ENCODE measurements at places on chromosomes 1 and 21. TPM values are rescaled to one million over a fixed set of nuclear protein-coding genes. Genes with fewer than 3 reads are reported as not detected.

GRCh38 chr21:44940116-44940631 lies 345 bp downstream of the SLX9 start:
- DNase-seq = no peak

The UTS2 gene
- total RNA-seq = not detected

- DNase-seq = no peak
Measured at GRCh38 chr1:9606948-9607347, 18.2 kb downstream of the TMEM201 start.

DNA sequence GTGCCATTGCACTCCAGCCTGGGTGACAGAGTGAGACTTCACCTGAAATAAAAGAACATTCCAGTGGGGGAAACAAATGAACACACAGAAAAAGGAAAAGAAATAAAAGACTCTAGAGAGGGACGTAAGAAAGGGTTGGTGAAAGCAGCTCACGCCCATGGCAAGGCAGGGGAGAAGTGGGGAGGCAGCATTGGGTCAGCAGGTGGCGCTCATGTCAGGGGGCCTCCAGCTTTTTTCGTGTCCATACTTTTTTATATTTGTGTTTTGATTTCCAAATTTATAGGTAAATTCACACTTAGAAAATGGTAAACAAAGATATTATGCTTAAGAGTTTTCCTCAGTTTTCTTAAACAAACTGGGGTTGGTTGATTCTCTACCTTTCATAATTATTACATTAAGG lies 45.5 kb downstream of the VPS13D start:
- no peak for DNase-seq

GRCh38 chr1:183694066-183694465 lies 41.0 kb upstream of the APOBEC4 start:
- DNase-seq = no peak

The XPR1 gene
- total RNA-seq = 35.2 TPM
